ENCODE measurements at places on chromosomes 16 and 17.

DNA sequence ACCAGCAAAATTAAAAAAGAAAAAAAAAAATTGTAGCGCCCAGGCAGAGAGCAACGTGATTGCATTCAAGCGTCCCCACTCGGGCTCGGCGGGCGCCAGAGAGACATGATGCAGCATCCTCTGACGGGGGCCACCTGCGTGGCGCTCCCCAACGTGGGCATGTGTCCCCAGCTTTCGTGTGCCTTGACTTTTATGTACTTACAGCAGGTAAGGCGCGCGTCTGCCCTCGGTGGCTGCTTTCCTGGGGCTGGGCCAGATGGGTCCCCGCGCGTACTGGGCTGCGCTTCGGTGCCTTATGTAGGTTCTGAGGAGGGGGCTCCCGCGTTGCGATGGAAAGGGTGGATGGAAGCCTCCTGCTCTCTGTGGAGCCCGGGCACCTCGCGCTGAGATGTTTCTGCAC, 28.4 kb upstream of the RBFOX1 start:
- H3K4me1 ChIP-seq = no peaks in the 10 kb centered on the region
- no peaks in the 10 kb centered on the region for H3K36me3 ChIP-seq
- H3K27ac ChIP-seq = no peak overlapping the region
- no peaks in the 10 kb centered on the region for H3K27me3 ChIP-seq

DNA sequence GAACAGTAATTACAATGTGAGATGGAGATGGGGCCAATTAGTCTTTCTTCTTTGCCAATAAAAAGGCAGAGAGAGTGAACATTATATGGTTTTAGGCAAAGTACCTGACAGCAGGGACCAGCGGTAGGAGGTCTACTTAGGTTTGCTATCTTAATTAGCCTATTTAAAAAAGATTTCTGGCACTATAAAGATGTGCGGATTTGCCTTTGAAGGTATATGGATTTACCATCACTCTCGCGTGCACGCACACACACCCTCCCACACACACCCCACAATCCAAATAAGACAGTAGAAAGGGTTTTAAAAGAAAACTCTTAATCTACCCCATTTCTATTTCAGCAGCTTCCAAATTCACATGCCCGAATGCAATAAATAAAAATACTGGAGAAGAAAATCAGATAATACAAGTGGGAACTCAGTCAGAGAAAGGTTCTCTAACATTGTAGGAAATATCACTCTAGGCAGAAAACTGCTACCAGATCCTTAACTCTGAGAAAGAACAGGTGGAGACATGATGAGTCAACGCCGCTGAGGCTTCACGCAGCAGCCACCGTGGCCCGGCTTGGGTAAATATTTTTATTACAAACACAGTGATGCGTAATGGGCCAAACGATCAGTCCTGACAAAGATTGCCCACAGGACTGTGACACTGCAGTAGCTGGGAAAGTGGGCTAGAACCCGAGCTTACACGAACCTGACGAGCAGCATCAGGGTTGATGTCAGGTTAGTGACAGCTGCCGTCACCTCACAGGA, 66.6 kb upstream of the AXIN2 start:
- H3K4me3 ChIP-seq = peak overlapping the region; percentile 2
- DNase-seq = peak; percentile 12
- H3K36me3 ChIP-seq = no peaks in the 10 kb centered on the region

DNA sequence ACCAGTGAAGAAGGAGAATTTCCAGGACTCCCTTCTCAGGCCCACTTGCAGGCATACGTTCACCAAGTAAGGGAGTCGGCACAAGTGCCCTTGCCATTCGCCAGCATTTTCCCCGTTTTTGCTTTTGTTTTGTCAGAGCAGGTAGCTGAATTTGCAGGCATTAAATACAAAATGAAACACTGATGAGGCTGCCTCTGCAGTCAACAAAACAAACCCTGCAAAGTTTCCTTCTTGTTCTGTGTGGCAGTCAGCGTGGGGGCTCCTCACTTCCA, 7.8 kb downstream of the GLOD4 start:
- H3K4me3 ChIP-seq = no peak overlapping the region
- no peak overlapping the region for H3K27ac ChIP-seq
- H3K4me1 ChIP-seq = no peaks in the 10 kb centered on the region
- no peak for DNase-seq
- H3K27me3 ChIP-seq = no peaks in the 10 kb centered on the region

- peaks cover 5% of the 10 kb centered on the region for H3K4me1 ChIP-seq
- no peaks in the 10 kb centered on the region for H3K36me3 ChIP-seq
These were observed 991 bp upstream of the MYH10 start for GRCh38 chr17:8631554-8631877.

GRCh38 chr17:28390141-28390540, 15.9 kb downstream of the SLC46A1 start:
- no peaks in the 10 kb centered on the region for H3K27me3 ChIP-seq
- H3K36me3 ChIP-seq = no peaks in the 10 kb centered on the region
- no peak for DNase-seq

DNA sequence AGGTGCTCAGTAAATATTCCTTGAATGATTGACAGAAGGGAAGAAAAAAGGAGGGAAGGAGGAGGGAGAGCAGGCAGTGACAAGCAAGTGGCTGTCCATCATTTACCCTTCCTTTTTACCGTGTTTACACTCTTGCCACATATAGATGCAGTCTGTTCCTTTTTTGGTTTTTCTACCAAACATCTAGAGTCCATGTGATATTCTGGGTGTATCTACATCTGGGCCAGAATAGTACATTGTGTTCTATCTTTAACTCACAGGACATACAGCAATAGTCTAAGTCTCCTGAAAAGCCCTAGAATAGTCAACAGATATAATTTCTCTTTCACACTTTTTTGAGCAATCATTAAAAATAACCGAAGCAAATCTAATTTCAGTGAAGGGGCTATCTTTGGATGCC, 33.5 kb downstream of the KCNJ2 start:
- no peaks in the 10 kb centered on the region for H3K4me1 ChIP-seq
- no peak overlapping the region for H3K27ac ChIP-seq
- no peaks in the 10 kb centered on the region for H3K36me3 ChIP-seq
- no peak for DNase-seq
- no peak overlapping the region for H3K4me3 ChIP-seq

GRCh38 chr17:81366648-81367047, 28.6 kb upstream of the BAHCC1 start:
- H3K27me3 ChIP-seq = peaks cover 96% of the 10 kb centered on the region
- H3K27ac ChIP-seq = no peak overlapping the region
- H3K4me3 ChIP-seq = no peak overlapping the region

GRCh38 chr16:53895851-53896250, 191.9 kb downstream of the FTO start:
- H3K27ac ChIP-seq = no peak overlapping the region
- no peaks in the 10 kb centered on the region for H3K4me1 ChIP-seq
- H3K4me3 ChIP-seq = no peak overlapping the region
- no peak for DNase-seq

DNA sequence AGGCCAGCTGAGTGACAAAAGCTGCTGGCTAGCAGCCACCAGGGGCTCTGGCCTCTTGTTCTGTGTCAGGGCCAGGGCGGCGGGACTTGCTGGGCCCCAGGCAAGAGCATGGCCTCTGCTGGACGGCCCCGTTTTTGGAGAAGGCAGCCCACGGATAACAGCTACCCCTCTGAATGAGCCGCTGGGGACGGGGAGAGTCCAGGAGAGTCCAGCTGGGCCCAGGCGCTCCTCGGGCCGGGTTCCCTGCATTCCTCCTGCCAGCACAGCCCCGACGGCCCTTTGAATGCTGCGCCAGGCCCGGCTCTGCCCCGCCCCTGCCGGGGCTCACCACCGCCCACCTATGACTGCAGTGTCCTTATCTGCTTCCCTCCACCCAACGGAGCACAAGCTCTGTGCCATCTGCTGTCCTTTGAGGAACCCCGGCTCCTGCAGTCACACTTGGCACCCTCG, 33.4 kb downstream of the SLC7A5 start:
- no peak overlapping the region for H3K27ac ChIP-seq
- no peak for DNase-seq
- H3K27me3 ChIP-seq = no peaks in the 10 kb centered on the region

- no peaks in the 10 kb centered on the region for H3K36me3 ChIP-seq
- peak; percentile 64 for DNase-seq
- peaks cover 15% of the 10 kb centered on the region for H3K4me1 ChIP-seq
- peak overlapping the region; percentile 14 for H3K4me3 ChIP-seq
- no peaks in the 10 kb centered on the region for H3K27me3 ChIP-seq
These were observed 7.0 kb upstream of the MILR1 start for GRCh38 chr17:64441772-64442540.

DNA sequence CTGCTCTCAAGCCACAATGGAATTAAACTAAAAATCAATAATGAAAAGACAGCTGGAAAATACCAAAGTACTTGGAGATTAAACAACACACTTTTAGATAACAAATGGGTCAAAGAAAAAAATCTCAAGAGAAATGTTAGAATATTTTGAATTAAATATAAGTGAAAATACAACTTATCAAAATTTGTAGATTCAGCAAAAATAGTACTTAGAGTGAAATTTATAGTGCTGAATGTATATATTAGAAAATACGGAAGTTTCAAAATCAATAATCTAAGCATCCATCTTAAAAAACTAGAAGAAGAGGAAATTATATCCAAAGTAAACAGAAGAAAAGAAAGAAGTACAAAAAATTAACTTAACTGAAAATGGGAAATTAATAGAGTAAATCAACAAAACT, 179.2 kb upstream of the CDH11 start:
- H3K4me3 ChIP-seq = no peak overlapping the region
- H3K27me3 ChIP-seq = no peaks in the 10 kb centered on the region

GRCh38 chr17:34435182-34435928, 72.3 kb upstream of the CCL1 start:
- H3K27me3 ChIP-seq = no peaks in the 10 kb centered on the region
- DNase-seq = no peak
- H3K4me3 ChIP-seq = no peak overlapping the region

DNA sequence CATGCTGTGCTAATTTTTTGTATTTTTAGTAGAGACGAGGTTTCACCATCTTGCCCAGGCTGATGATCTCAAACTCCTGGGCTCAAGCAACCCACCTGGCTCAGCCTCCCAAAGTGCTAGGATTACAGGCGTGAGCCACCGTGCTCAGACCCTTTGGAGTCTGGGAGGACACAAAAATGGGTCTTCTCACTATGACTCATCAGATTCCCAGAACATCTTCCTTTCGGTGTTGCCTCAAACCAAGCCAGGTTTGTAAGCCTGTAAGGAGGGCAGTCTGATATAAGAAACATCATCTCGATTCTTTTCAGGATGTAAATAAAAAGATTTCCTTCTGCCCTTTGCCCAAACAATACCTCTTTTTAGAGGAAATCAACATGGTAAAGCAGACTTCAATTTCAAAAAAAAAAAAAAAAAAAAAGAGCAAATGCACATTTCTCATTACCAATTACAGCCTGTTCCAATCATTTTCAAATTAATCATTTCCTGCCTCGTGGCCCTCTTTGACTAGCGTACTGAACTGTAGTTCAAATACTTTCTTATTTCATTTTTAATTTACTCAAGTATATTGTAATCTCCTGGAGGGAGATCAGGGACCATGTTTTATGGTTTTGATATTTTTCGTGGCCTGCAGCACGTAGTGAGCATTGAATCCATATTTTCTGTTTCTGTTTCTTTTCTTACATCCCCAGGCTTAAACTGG, 409.6 kb downstream of the GRIN2A start:
- H3K4me3 ChIP-seq = no peak overlapping the region
- no peaks in the 10 kb centered on the region for H3K36me3 ChIP-seq
- H3K4me1 ChIP-seq = 0 out of 2 replicates have a peak, but pooled peaks cover 3% of the 10 kb centered on the region
- H3K27ac ChIP-seq = peak overlapping the region; percentile 32

GRCh38 chr17:850851-851763, 69.0 kb downstream of the MRM3 start:
- DNase-seq = no peak
- no peak overlapping the region for H3K27ac ChIP-seq
- H3K4me3 ChIP-seq = no peak overlapping the region
- no peaks in the 10 kb centered on the region for H3K36me3 ChIP-seq
- H3K27me3 ChIP-seq = peaks cover 97% of the 10 kb centered on the region
- no peaks in the 10 kb centered on the region for H3K4me1 ChIP-seq

DNA sequence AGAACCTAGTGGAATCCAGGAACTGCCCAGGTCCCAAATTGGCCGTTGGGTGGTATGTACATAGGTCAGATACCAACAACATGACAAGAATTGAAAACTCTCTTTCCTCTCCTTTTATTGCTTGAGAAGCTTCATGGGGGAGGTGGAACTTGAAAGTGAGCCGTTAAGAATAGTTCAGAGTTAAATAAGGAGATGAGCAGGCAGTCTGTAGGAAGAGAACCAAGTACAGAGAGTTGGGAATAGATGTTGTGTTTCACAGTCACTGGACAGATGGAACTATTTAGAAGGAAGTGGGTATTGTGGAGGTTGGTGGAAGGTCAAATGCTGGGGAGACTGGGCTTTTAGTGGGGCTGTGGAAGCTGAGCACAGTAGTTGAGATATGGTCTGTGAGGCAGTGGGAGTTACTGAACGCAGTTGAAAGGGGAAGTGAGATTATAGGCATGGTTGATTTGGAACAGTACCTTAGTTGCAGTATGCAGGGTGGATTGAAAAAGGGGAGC, 26.4 kb downstream of the ARHGAP44 start:
- H3K4me3 ChIP-seq = no peak overlapping the region
- H3K4me1 ChIP-seq = no peaks in the 10 kb centered on the region
- H3K27ac ChIP-seq = no peak overlapping the region
- no peaks in the 10 kb centered on the region for H3K27me3 ChIP-seq
- H3K36me3 ChIP-seq = no peaks in the 10 kb centered on the region

GRCh38 chr16:57562669-57563486, 20.4 kb downstream of the ADGRG5 start:
- H3K4me3 ChIP-seq = no peak overlapping the region
- no peak for DNase-seq
- no peaks in the 10 kb centered on the region for H3K27me3 ChIP-seq
- no peaks in the 10 kb centered on the region for H3K4me1 ChIP-seq
- no peak overlapping the region for H3K27ac ChIP-seq
- no peaks in the 10 kb centered on the region for H3K36me3 ChIP-seq

DNA sequence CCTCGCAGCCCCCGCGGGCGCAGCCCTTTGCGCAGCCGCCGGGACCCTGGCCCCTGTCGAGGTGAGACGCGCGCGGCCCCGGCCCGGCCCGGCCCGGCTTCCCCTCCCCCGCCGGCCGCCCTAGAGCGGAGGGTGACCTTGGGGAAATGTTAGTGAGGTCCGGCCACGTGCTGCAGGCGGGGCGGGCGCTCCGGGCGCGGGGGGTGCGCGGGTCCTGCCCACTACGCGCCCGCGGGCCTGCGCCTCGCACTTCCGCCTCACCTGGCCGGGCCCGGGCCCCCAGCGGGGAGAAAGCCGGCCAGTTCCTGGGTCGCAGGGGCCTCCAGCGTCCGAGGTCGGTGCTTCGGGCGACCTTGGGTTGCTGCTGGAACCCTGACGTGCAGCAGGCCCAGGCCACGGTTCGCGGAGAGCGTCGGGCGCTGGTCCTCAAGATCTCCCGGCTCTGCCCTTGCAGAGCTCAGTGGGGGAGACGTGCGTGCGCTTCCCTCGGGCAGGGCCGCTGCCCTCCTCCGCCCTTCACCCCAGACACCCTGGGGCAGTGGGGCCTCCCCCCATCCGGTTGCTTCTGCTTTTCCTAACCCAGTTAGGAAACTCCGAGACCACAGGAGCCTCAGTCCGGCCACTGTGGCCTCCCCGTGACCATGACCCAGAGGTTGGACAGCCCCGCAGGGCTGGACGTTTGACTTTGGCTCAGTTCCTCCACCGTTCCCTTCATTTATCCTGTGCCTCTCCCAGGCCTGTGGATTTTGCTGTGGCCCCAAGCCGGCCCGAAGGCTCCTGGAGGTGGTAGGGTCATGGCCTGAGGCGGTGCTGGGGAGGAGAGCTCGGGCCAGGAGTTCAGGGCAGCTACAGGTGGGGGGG, 791 bp downstream of the MCRIP2 start:
- H3K4me1 ChIP-seq = 0 out of 2 replicates have a peak, but pooled peaks cover 12% of the 10 kb centered on the region
- no peaks in the 10 kb centered on the region for H3K36me3 ChIP-seq
- H3K27me3 ChIP-seq = no peaks in the 10 kb centered on the region
- DNase-seq = peak; percentile 79
- H3K27ac ChIP-seq = peak overlapping the region; percentile 71
- peak overlapping the region; percentile 96 for H3K4me3 ChIP-seq

All from MM.1S (cell line).